Dermis blood vessel endothelial cell (primary cell): ENCODE measurements at places on chromosomes 6 and 20. TPM values are rescaled to one million over a fixed set of nuclear protein-coding genes. Genes with fewer than 3 reads are reported as not detected.

The CALHM6 gene
- 0.33 and 0.85 TPM in 2 replicates for total RNA-seq

The HECA gene
- 37.8 and 44.6 TPM in 2 replicates for total RNA-seq

The MAS1 gene
- not detected in 2 replicates for total RNA-seq

The MUCL3 gene
- not detected in 2 replicates for total RNA-seq

The SAMHD1 gene
- total RNA-seq = 54.5 and 57.6 TPM in 2 replicates

The RMND1 gene
- 27.9 and 32.2 TPM in 2 replicates for total RNA-seq

The YIPF3 gene
- total RNA-seq = 135 and 149 TPM in 2 replicates

The OR12D3 gene
- total RNA-seq = not detected in 2 replicates

The LAMA2 gene
- 0.17 and 0.74 TPM in 2 replicates for total RNA-seq

The PSORS1C2 gene
- not detected in 2 replicates for total RNA-seq
